ENCODE measurements at places on chromosomes 5 and 9.
A peak's percentile ranks its signal among the peaks of the same experiment; 100 is the strongest.

DNA sequence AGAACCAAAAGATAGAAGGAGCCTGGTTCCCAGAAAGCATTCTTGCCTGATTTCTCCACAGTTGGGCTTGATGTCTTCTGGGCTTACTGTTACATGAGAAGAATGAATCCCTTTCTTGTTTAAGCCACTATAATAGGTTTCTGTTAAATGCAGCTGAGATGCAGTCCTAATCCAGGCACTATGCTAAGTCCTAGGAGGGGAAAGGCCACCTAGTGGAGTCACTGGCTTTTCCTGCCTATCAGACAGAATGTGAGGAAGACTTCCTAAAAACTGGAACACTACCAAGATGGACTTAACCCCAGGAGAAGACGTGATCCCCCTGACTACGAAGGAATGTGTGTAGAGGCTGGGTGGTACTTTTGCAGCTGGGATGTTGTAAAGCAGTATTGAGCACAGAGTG, 34.3 kb upstream of the FSD1L start:
- DNase-seq, result no peak

DNA sequence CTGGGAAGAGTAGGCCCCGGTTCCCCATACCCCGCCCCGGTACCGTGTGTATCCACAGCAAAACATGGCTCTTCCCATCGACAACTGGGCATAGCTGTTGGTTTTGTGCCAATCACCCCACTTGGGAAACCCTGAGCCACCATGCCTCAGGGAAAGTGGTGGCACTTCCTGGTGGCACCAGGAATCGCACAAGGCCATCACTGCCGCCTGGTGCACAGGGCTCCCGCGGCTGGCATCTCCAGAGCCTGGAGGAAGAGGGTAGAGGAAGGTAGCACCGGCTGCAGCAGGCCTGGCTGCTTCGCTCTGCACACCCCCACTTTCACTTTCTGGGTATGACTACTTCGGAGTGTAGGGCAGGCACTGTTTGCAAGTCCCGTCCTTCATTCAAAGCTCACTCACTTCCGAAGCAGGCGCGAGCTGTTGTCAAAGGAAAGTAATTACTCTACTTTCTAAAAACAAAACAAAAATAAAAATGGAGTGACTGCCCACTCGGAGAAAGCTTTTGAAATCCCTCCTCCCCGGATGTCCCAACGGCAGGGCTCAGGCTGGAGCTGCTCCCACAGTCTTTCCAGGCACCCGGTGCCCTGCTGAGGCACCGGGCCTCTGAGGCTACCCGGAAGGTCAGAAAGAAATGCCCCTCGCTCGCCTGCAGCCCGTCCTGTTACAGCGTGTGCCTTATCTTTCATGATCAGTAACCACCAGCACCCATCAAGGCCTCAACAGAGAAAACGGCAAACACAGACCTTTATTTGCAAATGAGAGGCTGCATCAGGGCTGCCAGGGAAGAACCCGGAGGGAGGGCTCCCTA, 2.0 kb downstream of the BRD3 start:
- peak; percentile 69 for DNase-seq

- DNase-seq, result peak; percentile 72
These were observed at the start of gene CCNI2 for GRCh38 chr5:132746954-132747615. TSS of gene CCNI2 (plus strand) at chr5:132747426. CDS start at chr5:132747496, 70 bp downstream.

DNA sequence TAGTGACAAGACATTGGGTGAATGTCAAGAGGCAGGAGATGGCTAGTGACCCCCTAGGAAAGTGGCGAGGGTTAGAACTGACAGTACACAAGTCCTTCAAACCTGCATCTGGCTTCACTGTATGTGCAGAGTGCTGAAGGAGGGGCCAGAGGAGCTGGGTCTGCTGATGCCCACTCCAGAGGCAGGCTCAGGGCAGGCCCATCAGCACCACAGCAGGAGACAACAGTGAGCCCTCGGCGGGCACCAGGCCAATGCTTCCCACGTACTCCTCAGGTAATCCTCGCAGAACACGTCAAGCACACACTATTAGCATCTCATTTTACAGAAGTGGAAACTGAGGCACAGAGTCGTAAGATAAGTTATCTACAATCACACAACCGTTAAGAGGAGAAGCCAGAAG, 76.1 kb upstream of the SH3PXD2B start:
- no peak for DNase-seq

DNA sequence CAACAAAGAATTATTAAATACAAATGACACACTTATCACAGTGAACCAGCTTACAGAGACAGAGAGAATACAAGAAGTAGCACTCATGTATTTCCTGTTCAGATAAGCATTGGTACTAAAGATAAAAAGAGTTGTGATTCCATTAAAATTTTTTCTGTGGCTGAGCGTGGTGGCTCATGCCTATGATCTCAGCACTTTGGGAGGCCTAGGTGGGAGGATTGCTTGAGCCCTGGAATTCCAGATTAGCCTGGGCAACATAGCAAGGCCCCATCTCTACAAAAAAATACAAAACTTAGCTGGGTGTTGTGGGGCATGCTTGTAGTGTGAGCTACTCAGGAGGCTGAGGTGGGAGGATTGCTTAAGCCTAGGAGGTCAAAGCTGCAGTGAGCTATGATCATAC, 32.9 kb downstream of the FCHO2 start:
- DNase-seq, result no peak

DNA sequence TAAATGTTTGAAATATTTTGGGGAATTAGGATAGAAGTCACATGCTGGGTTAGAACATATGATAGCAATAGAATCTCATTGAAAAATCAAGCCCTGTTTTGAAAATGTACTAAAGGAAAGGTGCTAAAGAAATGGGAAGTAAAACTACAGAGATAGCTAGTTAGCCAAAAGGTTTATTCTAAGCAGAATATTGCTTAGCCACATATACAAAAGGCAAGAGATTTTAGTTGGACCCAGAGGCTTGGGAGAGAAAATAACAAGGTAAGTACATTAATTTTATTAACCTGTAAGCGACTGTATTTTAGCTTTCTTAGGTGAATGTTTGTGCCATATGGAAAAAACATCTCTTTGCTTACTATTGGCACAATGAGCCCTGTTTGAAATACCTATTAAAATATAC, 108.3 kb downstream of the RPS23 start:
- DNase-seq, result no peak

DNA sequence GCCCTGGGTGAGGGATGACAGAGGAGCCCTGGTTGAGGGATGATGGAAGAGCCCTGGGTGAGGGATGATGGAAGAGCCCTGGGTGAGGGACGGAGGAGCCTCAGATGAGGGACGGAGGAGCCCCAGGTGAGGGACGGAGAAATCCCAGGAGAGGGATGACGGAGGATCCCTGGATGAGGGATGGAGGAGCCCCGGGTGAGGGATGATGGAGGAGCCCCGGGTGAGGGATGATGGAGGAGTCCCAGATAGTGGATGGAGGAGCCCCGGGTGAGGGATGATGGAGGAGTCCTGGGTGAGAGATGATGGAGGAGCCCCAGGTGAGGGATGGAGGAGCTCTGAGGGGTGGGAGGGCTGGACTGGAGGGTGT, 10.9 kb downstream of the PHF2 start:
- DNase-seq, result no peak

- no peak for DNase-seq
These were observed 5.1 kb downstream of the MLANA start for GRCh38 chr9:5895782-5896181.

DNA sequence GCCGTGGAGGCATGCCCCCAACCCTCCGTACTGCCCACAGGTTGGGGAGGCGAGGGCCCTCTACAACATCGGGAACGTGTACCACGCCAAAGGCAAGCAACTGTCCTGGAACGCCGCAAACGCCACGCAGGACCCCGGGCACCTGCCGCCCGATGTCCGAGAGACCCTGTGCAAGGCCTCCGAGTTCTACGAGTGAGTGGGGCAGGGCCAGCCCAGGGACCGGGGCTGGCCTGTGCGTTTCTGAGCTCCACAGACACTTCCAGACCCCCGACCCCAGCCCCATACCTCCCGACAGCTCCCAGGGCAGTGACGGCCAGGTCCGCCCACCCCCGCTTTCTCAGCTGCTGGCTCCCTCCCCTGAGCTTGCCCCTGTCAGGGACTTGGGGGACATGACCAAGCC, 9.5 kb downstream of the GPSM1 start:
- no peak for DNase-seq

DNA sequence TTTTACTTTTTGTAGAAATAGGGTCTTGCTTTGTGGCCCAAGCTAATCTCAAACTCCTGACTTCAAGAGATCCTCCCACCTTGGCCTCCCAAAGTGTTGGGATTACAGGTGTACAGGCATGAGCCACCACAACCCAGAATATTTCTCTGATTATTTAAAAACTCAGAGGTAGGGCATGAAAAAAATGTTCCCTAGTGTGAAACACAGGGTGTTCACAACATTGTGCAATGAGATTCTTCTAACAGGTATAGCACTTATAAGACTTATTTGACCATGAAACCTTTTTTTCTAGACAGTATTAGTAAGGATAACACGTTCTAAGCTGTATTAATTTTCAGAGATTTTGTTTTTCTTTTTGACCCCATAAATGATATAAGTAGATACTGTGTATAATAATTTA, 13.1 kb upstream of the PTGER4 start:
- DNase-seq, result no peak

DNA sequence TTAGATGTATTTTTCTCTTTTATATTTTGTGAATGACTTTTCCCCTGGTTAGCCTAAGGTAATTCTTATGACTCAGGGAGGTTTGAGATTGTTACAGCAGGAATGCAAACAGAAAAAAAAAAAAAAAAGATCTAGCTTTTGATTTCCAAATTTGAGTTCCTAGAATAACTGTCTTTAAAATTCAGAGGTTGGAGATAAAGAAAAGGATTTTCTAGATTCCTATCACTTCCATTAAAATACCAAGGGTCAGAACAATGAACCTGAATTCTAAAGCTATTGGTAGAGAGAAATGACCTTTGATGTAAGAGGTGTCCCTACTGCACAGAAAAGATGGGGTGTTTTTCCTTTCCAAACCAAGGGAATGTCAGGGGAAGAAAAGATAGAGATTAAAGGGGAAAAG, 262.5 kb downstream of the DOCK8 start:
- DNase-seq, result no peak

- no peak for DNase-seq
These were observed 20.7 kb upstream of the ANKRD18A start for GRCh38 chr9:38641142-38641541.

- DNase-seq, result no peak
These were observed 299.5 kb downstream of the SLIT3 start for GRCh38 chr5:169001394-169001793.

- no peak for DNase-seq
These were observed 36.2 kb downstream of the STC2 start for GRCh38 chr5:173291722-173292658.

- DNase-seq, result no peak
These were observed 24.9 kb downstream of the NIM1K start for GRCh38 chr5:43216941-43217340.

DNA sequence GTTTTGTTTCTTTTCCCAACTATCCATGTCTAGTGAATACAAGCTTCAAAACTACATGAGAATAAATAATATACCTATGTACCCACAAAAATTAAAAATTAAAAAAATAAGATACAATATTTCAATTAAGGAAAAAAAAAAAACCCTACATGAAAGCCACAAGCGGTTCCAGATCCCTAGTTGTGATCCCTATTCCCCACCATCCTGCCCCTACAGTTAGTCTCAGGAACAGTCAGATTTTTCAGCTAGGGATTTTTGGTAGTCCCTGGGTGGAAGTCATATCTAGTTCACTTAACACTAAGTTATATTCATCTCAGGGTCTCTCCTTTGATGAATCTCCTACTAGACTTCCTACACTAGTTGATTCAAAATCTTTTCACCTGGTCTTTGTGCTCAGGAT, 18.5 kb upstream of the PCDHB1 start:
- no peak for DNase-seq

DNA sequence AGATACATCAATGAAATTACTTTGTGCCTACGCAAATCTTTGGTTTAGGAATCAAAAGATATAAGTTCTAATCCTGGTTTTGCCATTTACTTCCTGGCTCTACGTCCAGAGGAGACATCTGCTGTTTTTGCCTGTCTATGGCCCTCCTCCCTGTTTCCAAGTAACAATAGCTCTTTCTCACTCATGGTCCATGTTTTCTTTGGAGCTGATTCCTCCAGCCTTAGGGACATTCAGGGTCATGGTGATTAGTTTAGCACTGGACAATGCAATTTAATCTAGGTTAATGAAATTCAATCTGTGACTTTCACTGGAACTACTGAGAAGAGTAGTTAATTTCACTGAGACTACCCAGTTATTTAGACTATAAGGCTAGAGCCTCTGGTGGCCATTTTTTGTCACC, 170.6 kb downstream of the SEMA6A start:
- DNase-seq, result no peak

DNA sequence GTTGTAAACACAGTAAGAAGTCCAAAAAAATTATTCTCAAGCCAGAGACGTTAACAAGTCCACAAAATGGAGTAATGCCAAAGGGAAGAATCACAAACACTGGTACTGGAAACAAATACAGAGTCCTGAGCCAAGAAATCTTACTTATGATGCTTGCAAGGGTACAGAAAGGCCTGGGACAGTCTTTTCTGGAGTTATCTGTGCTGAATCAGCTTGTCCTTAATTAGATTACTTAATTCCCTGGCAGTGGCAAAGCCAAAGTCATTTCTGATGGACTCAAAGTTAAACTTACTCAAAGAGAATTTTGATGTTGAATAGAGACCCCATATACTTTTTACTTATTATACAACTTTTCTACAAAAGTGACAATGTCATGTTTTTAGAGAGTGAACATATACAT, 610.5 kb upstream of the ITGA1 start:
- no peak for DNase-seq

GRCh38 chr5:77709993-77710685, 66.0 kb downstream of the TBCA start:
- DNase-seq, result no peak

- DNase-seq, result no peak
These were observed 52.6 kb downstream of the INIP start for GRCh38 chr9:112665347-112665746.

DNA sequence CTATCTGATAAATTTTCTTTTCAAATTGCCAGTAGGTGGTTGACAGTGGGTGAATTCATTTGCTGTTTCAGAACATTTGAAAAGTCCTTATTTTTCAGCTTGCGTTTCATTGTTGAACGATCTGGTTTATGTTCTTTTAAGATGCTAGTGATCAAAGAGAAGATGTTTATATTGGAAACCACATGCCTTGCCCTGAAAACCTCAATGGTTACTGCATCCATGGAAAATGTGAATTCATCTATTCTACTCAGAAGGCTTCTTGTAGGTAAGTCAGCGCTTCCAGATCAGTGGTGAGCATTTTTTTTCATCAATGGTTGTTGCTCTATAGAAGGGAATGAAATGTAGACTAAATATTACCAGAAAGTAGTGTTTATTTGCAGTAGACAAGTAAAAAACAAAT, 16.6 kb upstream of the CAVIN4 start:
- no peak for DNase-seq

GRCh38 chr9:121725008-121725775, 73.8 kb downstream of the DAB2IP start:
- no peak for DNase-seq

All from CD4-positive, alpha-beta T cell treated with Interleukin-17A for 1 hour (primary cell).